ENCODE measurements at places on chromosomes 11 and 22. TPM values are rescaled to one million over a fixed set of nuclear protein-coding genes. Genes with fewer than 3 reads are reported as not detected.

Gene CTSC
- total RNA-seq, result 369 TPM

Gene CABP4
- not detected for total RNA-seq

Gene GPR83
- total RNA-seq, result 1.5 TPM

Gene TUB
- 29.9 TPM for total RNA-seq

Gene PRCP
- 63.8 TPM for total RNA-seq

Gene ATM
- 55.4 TPM for total RNA-seq

Gene EWSR1
- 385 TPM for total RNA-seq

Gene ROBO4
- not detected for total RNA-seq

Gene DCUN1D5
- 95.8 TPM for total RNA-seq

Gene OMP
- not detected for total RNA-seq

Gene ANO3
- not detected for total RNA-seq

Data from H1 (cell line).